Putamen (tissue), 1 donor: ENCODE measurements at places on chromosomes 12 and 14.

GRCh38 chr14:39416072-39416471 is 16.2 kb downstream of the FBXO33 start:
- DNase-seq = no peak

- no peak for DNase-seq
Measured at GRCh38 chr14:35940291-35940690, 114.2 kb downstream of the BRMS1L start.

- DNase-seq = no peak
Measured at GRCh38 chr12:4024701-4025100, 151.5 kb upstream of the PARP11 start.

DNA sequence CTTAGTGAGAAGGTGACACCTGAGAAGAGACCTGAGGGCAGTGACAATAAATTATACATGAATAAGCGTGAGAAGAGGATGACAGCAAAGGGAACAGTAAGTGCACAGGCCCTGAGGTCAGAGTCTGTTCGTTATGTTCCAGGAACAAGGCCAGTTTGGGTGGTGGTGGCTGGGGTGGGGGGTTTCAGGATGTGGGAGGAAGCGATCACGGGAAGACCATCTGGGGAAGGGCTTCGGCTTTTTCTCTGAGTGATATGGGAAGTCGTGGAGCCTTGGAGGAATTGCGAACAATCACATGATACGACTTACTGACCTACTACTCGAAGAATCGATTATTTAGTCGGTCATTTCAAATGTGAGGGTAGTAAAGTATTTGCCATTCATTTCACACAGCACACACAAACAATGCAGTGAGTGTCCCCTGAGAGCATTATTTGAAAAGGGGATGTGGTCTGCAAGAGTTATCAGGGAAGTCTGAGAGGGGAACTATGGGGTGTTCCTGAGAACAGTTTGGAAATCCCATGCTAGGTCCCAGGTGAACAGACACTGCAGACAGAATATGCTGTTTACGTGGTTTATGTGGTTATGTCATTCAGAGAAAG is 94.7 kb downstream of the SLC38A1 start:
- no peak for DNase-seq

GRCh38 chr12:12899530-12900380 is 8.4 kb downstream of the GPRC5A start:
- peak; percentile 65 for DNase-seq

DNA sequence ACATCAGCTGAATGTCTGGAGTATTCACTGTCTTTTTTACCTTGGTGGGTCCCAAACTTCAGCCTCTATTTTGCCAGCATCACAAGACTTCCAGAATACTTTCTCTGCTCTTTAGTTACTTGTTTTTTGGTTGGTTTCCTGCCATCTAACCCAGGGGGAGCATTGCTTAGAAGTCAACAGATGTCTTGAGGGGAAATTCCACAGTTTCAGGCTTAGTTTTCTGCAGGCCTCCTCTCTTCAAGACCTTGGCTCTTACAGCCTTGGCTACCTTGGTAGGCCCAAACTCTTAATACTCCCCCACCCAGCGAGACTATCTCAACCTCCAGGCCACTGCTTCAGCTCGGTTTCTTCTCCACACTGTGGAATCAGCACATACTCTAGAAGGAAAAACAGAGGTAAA is 41.7 kb downstream of the NEDD1 start:
- no peak for DNase-seq

- no peak for DNase-seq
Measured at GRCh38 chr14:106508216-106508615, 981.8 kb downstream of the TMEM121 start.

- no peak for DNase-seq
Measured at GRCh38 chr14:105536691-105537579, 10.6 kb downstream of the TMEM121 start.

DNA sequence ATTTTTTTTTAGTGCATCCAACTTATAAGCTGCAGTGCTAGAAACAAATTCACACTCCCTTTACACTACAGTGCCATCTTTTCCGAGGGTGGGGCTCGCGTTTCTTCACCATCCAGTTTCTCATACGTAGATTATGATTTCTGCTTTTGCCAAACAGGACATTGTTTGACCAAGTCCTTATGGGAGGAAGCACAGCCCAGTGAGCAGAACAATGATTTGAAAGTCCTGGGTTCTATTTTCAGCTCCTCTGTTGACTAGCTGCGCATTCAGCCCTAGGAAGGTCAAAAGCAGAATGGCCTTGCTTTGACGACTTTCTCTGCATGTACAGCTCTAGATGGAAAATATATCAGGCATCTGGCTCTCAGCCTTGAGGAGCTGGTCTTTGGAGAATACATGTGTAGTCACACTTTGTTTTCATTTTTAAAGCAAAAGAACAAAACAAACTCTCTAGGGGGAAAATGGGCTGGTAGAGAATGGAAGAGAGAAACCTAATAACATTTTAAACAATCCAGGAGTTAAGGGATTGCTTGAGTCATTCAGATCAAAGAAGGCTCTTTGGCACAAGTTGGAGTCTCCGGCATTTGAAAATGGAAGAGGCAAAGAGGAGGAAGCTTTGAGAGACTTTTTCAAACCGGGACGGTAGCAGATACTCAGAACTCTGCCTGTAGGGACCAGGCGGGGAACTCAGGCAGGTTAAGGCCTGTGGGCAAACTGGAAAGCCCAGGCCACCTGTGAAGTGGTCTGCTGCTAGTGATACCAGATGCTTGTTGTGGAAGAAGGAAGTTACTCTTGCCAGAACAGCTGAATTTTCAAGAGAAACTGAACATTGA is 257.3 kb upstream of the PLEKHG7 start:
- DNase-seq = peak; percentile 7

DNA sequence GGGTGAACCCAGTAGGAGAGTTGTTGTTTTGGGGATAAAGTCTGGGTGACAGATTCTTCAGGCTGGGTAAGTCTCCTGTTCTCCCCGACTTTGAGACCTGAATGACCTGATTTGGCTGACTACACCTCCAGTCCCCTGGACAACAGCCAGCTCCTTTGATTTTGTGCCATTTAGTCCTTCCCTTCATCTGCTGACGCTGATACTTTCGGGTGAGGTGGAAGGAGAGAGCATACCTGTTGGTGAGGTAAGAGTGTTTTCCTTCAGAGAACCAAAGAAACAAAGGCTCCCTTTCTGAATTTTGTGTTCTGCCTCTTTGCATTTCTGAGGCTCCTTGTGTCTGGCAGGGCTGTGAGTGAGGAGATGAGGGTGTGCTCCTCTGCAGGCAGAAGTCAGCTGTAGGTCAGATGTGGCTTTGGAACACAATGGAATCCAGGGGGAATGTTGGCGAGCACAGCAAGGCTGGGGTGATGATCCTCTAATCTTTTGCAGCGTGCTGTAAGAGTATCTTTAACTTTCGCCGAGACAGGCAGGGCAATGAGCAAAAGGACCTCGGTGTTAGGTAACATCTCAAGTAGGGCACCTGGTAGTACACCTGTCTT is 12.1 kb downstream of the ETV6 start:
- DNase-seq = no peak

GRCh38 chr12:50732591-50732990 is 31.3 kb upstream of the ATF1 start:
- no peak for DNase-seq

GRCh38 chr14:90560991-90561390 is 164.2 kb downstream of the CALM1 start:
- DNase-seq = no peak

GRCh38 chr14:54902143-54902520 is 494 bp downstream of the GCH1 start:
- no peak for DNase-seq

DNA sequence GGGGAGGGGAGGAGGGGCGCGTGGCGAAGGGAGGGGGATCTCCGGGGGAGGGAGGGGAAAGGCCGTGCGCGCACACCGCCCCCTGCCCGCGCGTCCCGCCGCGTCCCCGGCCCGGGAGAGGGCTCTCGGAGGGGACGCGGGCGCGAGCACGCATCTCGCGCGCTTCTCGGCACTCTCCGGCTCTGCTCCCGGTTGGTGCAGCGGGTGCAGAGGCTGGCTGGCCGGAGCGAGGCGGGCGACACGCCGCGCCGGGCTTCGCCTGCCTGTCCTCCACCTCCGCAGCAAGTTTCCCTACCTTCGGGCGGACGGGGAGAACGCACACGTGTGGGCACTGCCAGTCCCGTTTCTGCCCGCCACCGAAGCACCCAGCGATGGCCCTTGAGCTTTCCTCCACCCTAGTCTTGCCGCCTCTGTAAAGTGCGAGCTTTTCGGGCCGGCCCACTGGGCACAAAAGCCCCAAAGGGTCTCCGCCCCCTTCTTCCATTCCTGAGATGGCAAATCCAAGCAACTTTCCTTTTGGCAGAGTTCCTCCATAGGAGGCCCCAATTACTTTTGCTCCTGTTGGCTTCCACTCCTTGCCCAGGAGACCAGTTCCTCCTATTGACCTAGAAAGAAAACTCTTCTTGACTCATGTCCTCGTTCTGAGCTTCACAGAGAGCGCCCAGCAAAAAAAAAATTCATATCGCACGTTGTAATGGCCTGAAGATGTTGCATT is 363 bp upstream of the CSAD start:
- DNase-seq = no peak

- DNase-seq = no peak
Measured at GRCh38 chr14:69615121-69615495, 3.7 kb downstream of the SUSD6 start.

- DNase-seq = no peak
Measured at GRCh38 chr12:48128800-48129199, 9.6 kb downstream of the PFKM start.

- DNase-seq = no peak
Measured at GRCh38 chr14:103716091-103716801, 636 bp downstream of the ZFYVE21 start.

DNA sequence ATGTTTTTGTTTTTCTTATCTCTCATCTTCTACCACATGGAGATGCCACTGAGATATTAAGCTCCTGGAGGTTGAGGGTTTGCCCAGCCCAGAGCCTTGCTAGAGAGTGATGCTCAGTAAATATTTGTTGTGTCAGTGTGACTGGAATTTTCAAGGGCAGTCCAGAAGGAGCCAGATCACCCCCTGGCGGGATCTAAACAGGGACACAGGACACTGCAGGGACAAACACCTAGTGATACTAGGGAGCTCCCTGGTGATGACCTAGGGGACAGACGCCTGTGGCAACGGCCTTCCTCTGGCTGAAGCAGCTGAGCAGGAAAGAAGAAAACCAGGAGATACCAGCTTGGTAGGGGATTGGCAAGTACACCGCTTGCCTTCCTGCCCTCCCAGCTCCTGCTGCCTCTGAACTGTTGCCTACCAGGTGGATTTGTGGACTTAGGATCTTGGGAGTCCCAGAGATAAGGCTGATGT is 714.4 kb upstream of the TBX3 start:
- DNase-seq = no peak

DNA sequence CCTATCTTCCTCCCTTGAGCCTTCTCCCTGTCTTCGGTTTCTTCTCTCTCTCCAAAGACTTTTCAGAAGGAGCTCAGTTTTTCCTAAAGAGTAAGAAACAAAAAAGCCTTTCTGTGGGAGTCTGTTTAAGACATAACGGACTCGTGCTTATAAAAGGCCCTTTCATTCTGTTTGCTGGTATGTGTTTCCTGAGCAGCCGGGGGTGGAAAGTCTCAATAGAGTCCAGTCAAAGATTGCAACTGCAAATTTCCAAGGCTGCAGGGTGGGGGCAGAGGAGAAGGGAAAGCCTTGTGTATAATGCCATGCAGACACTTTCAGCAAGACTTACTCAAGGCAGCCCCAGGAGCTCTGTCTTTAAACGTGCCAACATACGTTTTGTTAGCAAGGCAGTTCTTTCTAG is 62.2 kb downstream of the GNG2 start:
- peak; percentile 8 for DNase-seq

DNA sequence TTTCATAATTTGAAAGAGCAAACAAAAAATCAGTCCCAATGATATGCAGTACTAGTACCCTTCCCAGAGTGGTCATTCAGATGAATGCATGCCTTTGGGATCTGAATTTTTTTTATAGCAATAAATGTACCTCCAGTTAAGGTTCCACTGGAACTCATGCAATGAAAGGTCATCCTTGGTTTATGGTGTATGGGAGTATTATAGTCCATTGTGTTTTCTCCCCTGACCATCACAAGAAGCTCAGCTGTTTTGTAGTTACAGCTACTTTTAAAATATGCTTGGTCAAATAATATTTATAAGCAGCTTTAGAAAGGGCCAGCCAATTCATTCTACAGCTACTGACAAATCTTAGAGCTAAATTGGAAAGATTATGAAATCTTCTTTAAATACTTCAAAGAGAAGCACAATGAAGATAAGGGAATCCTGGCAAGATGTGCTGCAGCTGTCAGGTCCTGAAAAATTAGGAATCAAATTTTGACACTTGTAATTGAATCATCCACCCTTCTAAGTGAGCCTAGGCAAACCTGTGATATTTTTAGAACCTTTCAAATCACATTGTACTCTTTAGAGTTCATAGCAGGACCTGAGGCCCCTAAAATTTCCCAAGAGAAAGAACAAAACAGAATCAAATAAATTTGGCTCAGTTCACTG is 46.5 kb downstream of the IFT81 start:
- peak; percentile 75 for DNase-seq

DNA sequence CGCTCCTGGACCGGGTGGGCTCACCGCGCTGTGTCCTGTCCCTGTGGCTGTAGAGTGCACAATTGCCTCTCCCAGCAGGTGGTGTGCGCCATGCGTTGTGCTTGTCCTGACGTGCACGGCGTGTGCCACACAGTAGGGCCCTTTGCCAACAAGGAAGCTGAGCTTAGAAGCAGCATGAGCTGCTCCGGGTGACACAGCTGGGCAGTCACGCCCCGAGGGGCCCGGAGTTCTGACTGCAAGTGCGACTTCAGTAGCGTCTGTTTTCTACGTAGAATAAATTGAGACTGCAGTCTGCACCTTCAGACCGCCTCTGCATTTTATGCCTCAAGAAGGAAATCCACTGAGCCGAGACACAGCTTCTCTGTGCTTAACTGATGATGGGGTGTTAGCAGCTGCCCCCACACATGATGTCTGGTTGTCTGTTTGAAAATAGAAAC is 81.6 kb downstream of the ADGRD1 start:
- DNase-seq = no peak

GRCh38 chr12:113512568-113512967 is 40.9 kb upstream of the LHX5 start:
- no peak for DNase-seq

DNA sequence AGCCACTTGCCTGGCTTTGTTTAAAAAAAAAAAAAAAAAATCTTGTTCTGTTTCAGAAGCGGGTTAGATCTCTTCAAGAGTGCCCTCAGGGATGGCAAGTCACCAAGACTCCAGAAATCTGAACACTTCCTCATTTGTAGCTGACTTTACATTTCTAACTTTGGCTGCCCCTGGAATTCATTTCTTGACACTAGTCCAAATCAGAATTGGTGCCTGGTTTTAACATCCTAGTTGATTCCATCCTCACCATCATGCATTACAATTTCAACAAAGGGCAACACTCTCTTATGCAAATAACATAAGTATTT is 295.5 kb downstream of the RMST start:
- DNase-seq = no peak

GRCh38 chr12:115375186-115375991 is 691.4 kb upstream of the TBX3 start:
- DNase-seq = no peak
